Right renal cortex interstitium (tissue), 3 donors: ENCODE measurements at places on chromosomes 3 and 15. TPM values are rescaled to one million over a fixed set of nuclear protein-coding genes. Genes with fewer than 3 reads are reported as not detected.

TSEN2 gene
- 21.8 TPM for polyA plus RNA-seq

DNA sequence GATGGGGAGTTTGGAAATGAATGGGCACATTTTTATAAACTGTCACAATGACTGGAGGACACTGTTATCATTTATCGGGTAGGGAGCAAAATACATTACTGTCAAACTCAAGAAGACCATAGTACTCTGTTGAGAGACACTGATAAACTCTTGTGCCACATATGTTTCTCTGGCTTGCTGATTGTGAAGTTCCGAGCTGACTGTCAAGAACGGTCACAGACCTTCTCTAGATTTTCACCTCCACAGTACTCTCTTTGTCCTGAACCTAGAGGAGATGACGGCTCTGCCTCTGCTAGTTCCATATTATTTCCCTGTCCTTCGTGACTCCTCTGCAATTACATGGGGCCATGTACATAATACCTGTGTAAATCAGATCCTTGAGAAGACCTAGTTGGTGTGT, 451.9 kb downstream of the LPP start:
- no peak for DNase-seq

GRCh38 chr15:89664441-89665350, 9.4 kb upstream of the KIF7 start:
- DNase-seq, result no peak

ANKRD28 gene
- polyA plus RNA-seq, result 48.5 TPM

GRCh38 chr3:188330138-188330537, 176.2 kb downstream of the LPP start:
- DNase-seq, result no peak
